ENCODE measurements at places on chromosomes 11 and 22. TPM values are rescaled to one million over a fixed set of nuclear protein-coding genes. Genes with fewer than 3 reads are reported as not detected.

Gene ZFP91
- 72.9 TPM for total RNA-seq

Gene STK33
- total RNA-seq, result 0.20 TPM

Gene TRIM6
- 0.75 TPM for total RNA-seq

Gene TP53AIP1
- total RNA-seq, result 4.5 TPM

Gene MIOX
- total RNA-seq, result 0.63 TPM

Gene NPTXR
- 0.93 TPM for total RNA-seq

Gene ANO9
- 7.2 TPM for total RNA-seq

Gene HSPB2
- total RNA-seq, result 0.23 TPM

Gene GGT1
- total RNA-seq, result 0.63 TPM

- no peaks in the 10 kb centered on the region for H3K4me1 ChIP-seq
- H3K27me3 ChIP-seq, result peaks cover 12% of the 10 kb centered on the region
- peak; percentile 35 for DNase-seq
Measured at GRCh38 chr11:107683807-107684206, 28.0 kb downstream of the SLN start.

GRCh38 chr11:94737171-94737611, 31.0 kb upstream of the AMOTL1 start:
- H3K4me3 ChIP-seq, result no peak overlapping the region
- peaks cover 9% of the 10 kb centered on the region for H3K36me3 ChIP-seq
- no peaks in the 10 kb centered on the region for H3K27me3 ChIP-seq
- no peak overlapping the region for H3K27ac ChIP-seq
- DNase-seq, result no peak

DNA sequence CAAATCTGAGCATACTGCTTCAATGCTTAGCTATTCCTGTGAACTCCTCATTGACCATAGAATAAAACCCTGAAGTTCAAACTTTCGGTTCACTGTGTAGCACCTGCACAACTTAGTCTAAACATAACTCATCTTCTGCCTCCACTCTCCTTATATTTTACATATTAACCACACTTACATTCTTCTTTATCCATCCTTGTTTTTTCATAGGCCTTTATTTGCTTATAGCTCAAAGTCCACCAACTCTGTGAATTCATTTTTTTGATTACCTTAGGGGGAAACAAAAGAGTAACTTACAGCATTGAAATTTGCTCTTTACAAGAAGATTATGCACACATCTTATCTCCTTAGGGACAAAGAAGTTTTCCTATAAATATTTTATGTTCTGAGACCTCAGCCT, 521.6 kb upstream of the FAT3 start:
- no peak overlapping the region for H3K27ac ChIP-seq
- H3K36me3 ChIP-seq, result no peaks in the 10 kb centered on the region
- H3K4me3 ChIP-seq, result no peak overlapping the region
- no peaks in the 10 kb centered on the region for H3K4me1 ChIP-seq

GRCh38 chr11:2929950-2930703, 907 bp upstream of the PHLDA2 start:
- H3K4me3 ChIP-seq, result peak overlapping the region; percentile 73
- H3K27me3 ChIP-seq, result no peaks in the 10 kb centered on the region
- peaks cover 20% of the 10 kb centered on the region for H3K4me1 ChIP-seq
- peak overlapping the region; percentile 94 for H3K27ac ChIP-seq
- H3K36me3 ChIP-seq, result no peaks in the 10 kb centered on the region

- peak; percentile 94 for DNase-seq
- peaks cover 20% of the 10 kb centered on the region for H3K36me3 ChIP-seq
- no peaks in the 10 kb centered on the region for H3K27me3 ChIP-seq
- H3K4me3 ChIP-seq, result no peak overlapping the region
- peaks cover 36% of the 10 kb centered on the region for H3K4me1 ChIP-seq
Measured at GRCh38 chr11:12746593-12747097, 72.4 kb downstream of the TEAD1 start.

DNA sequence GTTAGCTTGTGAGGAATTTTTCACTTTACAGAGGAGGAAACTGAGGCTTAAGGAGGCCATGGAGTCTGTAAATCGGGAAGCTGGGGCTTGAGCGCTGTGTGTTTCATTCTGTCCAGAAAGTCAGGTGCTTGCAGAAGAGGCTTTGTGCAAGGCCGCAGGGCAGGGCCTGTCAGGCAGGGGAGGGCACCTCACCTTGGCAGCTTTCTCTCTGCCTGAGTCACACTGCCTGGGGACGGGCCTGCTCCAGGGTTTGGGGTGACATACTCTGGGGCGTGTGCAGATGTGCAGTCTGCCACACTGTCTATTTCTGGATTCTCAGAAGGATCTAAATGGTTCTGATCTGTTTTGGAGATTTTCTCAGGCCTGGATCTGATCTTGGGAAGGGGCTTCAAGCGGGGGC, 8.4 kb downstream of the INCENP start:
- no peaks in the 10 kb centered on the region for H3K27me3 ChIP-seq
- peak overlapping the region; percentile 12 for H3K4me3 ChIP-seq
- H3K27ac ChIP-seq, result peak overlapping the region; percentile 56
- peaks cover 22% of the 10 kb centered on the region for H3K36me3 ChIP-seq
- peaks cover 20% of the 10 kb centered on the region for H3K4me1 ChIP-seq

DNA sequence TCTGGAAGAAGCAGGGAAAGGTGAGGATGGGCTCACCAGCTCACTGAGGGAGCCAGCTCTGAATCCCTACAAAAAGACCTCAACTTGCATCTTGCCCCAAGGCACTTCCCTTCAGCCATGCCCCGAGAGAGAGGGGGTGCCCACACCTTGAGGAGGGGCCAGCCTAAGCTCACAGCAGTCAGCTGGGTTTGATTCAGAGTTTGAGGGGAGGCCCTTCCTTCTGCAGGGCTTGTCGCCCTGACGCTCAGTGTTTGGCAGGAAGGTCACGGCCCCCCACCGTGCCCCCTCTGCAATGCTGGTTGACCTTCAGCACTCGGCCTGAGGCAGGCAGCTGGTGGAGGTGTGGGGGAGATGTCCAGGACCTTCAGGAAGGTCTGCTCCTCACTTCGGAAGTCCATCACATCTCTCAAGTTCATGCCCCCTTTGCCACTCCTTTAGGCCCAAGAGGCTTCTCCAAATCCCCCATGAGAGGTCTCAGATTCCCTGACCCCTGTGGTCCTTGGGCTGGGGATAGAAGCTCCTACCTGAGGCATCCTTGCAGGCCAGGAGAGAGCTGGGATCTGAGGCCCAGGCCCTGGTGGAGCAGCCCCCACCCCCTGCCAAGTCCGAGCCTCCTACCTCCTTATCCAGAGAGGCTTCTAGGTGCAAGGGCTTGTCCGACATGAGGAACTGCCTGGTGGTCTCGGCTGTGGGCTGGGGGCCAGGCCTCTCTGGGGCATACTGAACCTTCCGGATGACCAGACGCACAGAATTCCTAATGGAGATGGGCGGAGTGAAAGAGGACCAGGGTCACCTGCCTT, 37.6 kb downstream of the TPBGL start:
- no peak overlapping the region for H3K27ac ChIP-seq
- no peaks in the 10 kb centered on the region for H3K36me3 ChIP-seq
- no peak for DNase-seq
- no peaks in the 10 kb centered on the region for H3K27me3 ChIP-seq
- H3K4me1 ChIP-seq, result no peaks in the 10 kb centered on the region
- no peak overlapping the region for H3K4me3 ChIP-seq

DNA sequence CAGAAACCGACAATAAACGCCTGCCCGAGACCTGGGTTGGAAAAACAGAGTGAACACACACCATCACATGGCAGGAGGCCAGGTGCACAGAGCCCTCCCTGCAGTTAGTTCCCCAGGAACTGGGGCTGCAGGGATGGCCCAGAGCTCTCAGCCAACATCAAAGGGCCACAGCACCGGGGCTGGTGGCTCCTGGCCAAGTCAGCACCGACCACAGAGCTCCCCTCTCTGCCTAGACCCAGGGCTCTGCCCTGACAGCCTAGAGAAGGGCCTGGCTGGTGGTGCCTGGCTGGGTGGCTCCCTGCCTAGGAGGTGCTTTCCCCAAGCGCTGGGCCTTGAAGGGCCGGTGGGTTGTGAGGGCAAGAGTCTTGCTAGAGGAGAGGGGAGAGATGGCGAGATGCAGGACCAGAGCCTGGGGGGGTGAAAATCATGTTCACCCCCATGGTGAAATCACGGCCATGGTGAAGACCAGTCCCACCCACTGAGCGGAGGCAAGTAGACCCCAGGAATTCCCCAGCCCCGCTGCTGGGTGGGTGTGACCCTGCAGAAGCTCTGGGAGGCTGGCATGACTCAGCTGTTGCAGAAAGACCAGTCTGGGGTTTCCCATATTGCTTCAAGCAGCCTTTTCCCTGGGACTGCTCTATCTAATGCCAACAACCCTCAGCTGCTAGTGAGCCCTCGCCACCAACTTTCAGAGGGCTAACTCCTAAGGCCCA, 7.2 kb upstream of the BID start:
- H3K36me3 ChIP-seq, result no peaks in the 10 kb centered on the region
- peak overlapping the region; percentile 55 for H3K4me3 ChIP-seq
- H3K27ac ChIP-seq, result peak overlapping the region; percentile 70
- DNase-seq, result peak; percentile 93
- no peaks in the 10 kb centered on the region for H3K27me3 ChIP-seq

GRCh38 chr22:48920776-48921241, 906.9 kb downstream of the BRD1 start:
- no peak overlapping the region for H3K4me3 ChIP-seq
- no peak overlapping the region for H3K27ac ChIP-seq
- no peak for DNase-seq
- H3K27me3 ChIP-seq, result no peaks in the 10 kb centered on the region
- no peaks in the 10 kb centered on the region for H3K4me1 ChIP-seq

GRCh38 chr11:81237139-81237538, 1496.5 kb downstream of the FAM181B start:
- H3K4me3 ChIP-seq, result no peak overlapping the region
- H3K27ac ChIP-seq, result no peak overlapping the region
- H3K27me3 ChIP-seq, result peaks cover 14% of the 10 kb centered on the region
- DNase-seq, result peak; percentile 65
- peaks cover 4% of the 10 kb centered on the region for H3K36me3 ChIP-seq
- no peaks in the 10 kb centered on the region for H3K4me1 ChIP-seq

- no peaks in the 10 kb centered on the region for H3K36me3 ChIP-seq
- peaks cover 35% of the 10 kb centered on the region for H3K27me3 ChIP-seq
- no peaks in the 10 kb centered on the region for H3K4me1 ChIP-seq
- H3K4me3 ChIP-seq, result no peak overlapping the region
Measured at GRCh38 chr11:69825037-69825834, 6.0 kb upstream of the FGF3 start.

DNA sequence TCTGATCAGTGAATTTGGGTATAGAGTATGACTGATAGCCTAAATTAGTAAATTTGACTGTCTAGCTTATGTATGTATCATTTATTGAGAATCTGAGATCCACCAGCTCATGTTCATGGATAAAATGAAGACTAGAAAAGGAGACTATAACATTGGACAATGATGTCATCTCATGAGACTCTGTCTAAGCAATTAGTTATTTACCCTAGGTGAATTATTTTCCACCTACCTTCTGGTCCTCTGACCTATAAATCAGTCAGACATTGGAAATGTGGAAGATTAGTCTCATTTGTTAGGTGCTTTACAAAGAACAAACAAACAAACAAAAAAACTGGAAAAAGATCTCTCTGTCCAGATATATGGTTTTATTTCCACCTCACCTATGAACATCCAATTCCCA, 38.7 kb upstream of the CALCA start:
- no peak overlapping the region for H3K27ac ChIP-seq
- H3K4me1 ChIP-seq, result no peaks in the 10 kb centered on the region
- peaks cover 55% of the 10 kb centered on the region for H3K27me3 ChIP-seq
- no peak overlapping the region for H3K4me3 ChIP-seq

- H3K27me3 ChIP-seq, result no peaks in the 10 kb centered on the region
- H3K36me3 ChIP-seq, result no peaks in the 10 kb centered on the region
- peak; percentile 95 for DNase-seq
- peak overlapping the region; percentile 95 for H3K27ac ChIP-seq
- H3K4me1 ChIP-seq, result peaks cover 45% of the 10 kb centered on the region
Measured at GRCh38 chr11:74138572-74138971, 32.2 kb downstream of the C2CD3 start.

- peaks cover 6% of the 10 kb centered on the region for H3K4me1 ChIP-seq
- H3K27me3 ChIP-seq, result peaks cover 35% of the 10 kb centered on the region
- H3K36me3 ChIP-seq, result peaks cover 24% of the 10 kb centered on the region
- no peak overlapping the region for H3K27ac ChIP-seq
- H3K4me3 ChIP-seq, result no peak overlapping the region
Measured at GRCh38 chr22:32414191-32414590, 2.1 kb upstream of the RTCB start.

DNA sequence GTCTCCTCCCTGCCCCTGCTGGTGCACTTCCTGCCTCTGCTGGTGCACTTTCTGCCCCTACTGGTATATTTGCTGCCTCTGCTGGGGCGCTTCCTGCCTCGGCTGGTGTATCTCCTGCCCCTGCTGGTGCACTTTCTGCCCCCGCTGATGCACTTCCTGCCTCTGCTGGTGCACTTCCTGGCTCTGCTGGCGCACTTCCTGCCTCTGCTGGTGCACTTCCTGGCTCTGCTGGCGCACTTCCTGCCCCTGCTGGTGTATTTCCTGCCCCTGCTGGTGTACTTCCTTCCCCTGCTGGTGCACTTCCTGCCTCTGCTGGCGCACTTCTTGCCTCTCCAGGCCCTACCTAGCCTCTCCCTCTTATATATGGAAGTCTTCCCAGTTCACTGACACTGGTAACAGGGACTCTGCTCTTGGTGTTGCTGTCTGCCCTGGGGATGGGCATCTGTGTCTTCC, 10.1 kb downstream of the MTFP1 start:
- no peaks in the 10 kb centered on the region for H3K36me3 ChIP-seq
- no peak for DNase-seq
- H3K4me3 ChIP-seq, result no peak overlapping the region
- H3K27ac ChIP-seq, result no peak overlapping the region
- H3K27me3 ChIP-seq, result no peaks in the 10 kb centered on the region
- H3K4me1 ChIP-seq, result peaks cover 5% of the 10 kb centered on the region

DNA sequence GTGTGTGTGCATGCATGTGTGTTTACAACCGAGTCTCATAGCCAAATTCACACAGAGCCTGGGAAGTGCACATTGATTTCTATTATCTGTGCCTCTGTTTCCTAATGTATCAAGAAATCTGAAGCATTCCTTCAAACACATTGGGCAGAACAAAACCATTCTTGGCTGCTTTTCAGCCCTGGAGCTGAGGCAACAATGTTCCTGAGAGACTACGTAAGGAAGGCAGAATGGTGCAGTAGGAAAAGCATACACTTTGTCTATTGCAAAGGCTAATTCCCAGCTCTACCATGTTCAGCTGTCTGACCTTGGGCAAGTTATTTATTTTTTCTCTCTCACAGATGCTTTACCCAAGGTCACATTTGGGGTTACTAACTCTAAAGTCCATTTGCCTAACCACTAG, 575.5 kb downstream of the SOX6 start:
- no peak overlapping the region for H3K4me3 ChIP-seq
- H3K36me3 ChIP-seq, result no peaks in the 10 kb centered on the region
- no peaks in the 10 kb centered on the region for H3K4me1 ChIP-seq
- H3K27ac ChIP-seq, result no peak overlapping the region
- no peaks in the 10 kb centered on the region for H3K27me3 ChIP-seq

DNA sequence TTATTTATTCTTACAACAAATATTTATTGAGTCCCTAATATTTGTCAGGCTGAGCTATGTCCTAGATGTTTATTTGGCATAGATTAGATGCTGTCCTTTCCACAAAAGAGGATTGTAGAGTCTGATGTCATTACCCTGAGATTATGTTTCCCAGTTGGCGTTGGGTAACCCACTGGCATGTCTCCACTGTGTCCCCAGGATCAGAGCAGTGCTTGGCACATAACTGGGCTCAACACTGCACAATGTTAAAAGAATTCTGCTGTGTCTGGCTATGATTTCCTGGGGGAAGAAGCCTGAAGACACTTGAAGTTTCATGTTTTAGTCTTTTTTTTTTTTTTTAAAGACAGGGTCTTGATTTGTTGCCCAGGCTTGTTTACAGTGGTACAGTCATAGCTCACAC, 4.0 kb downstream of the RCN1 start:
- no peak overlapping the region for H3K4me3 ChIP-seq
- H3K4me1 ChIP-seq, result peaks cover 10% of the 10 kb centered on the region
- DNase-seq, result no peak
- H3K36me3 ChIP-seq, result peaks cover 27% of the 10 kb centered on the region
- peak overlapping the region; percentile 19 for H3K27ac ChIP-seq
- no peaks in the 10 kb centered on the region for H3K27me3 ChIP-seq

All from MCF 10A (cell line).